B cell (primary cell): ENCODE measurements at places on chromosomes 1 and 21.

DNA sequence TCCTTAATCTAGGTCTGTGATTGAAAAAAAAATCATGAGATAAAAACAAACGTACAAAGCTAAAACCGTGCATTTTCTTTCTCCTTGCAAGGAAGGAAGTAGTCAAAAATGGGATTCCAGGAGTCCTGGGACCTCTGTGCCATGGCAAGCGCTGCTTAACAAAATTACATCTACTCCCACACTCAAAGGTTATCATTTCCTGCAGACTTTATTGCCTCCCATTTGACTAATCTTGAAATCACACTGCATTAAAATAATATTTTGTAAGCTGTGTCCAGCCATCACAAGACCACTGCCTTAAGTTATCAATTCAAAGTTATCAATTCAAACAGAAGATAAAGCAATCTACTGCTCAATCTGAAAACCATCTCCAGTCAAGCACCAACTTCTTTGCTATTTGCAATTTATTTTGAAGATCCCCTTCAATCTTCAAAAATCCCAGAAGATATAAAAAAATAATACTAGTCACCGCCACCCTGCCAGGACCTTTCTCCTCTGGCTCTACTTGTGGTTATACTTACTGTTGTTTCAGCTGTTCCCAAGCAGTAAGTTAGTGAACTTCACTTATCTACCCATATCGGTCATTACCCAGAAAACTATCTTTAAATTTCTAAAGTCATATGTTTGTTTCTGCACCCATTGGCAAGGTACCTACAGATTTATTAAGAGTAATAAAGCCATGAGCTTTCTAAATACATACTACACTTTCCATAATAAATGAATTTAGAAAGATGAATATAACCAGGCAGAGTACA lies 38.1 kb upstream of the RAP1GAP start:
- peaks cover 10% of the 10 kb centered on the region for H3K36me3 ChIP-seq
- H3K27ac ChIP-seq: no peak overlapping the region
- peaks cover 4% of the 10 kb centered on the region for H3K4me1 ChIP-seq
- no peak for DNase-seq
- no peaks in the 10 kb centered on the region for H3K27me3 ChIP-seq

DNA sequence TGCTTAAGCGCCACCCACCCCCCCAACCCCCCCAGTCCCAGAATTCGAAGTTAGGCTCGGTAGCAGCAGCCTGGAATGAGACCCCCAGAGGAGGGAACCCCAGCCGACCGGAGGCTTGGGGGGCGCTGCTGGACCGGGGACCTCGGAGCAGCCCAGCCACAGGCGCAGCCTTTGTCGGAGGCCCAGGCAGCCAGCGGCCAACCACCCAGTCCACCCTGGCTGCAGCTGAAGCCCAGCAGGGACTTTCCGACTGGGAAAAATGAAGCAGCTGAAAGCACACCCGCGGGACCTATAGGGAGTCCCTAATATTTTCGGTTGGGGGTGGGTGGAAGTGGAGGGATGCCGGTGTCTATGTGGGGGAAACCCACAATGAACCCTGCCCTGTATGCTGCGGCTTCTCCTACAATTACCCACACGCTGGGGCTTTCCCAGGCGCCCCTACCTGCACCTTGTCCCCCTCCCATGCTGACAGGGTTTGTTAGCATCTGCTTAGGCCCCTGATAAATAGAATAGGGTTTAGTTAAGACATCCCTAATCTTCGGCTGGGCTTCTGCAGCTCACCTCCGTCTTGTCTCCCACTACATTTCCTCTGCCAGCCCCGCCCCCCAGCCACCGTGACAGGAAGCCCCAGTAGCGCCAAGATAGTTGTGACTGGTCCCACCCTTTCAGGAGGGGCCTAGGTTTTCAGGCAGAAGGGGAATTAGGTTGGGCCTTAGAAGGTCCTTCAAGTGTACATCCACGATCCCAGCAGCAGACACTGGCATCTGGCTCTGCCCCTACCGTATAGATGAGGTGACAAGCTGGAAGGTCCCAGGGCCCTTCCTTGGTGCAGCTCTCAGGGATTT lies 838 bp downstream of the CCDC28B start:
- H3K4me3 ChIP-seq: peak overlapping the region; percentile 48
- peaks cover 43% of the 10 kb centered on the region for H3K4me1 ChIP-seq
- peaks cover 12% of the 10 kb centered on the region for H3K36me3 ChIP-seq
- peak overlapping the region; percentile 88 for H3K27ac ChIP-seq

DNA sequence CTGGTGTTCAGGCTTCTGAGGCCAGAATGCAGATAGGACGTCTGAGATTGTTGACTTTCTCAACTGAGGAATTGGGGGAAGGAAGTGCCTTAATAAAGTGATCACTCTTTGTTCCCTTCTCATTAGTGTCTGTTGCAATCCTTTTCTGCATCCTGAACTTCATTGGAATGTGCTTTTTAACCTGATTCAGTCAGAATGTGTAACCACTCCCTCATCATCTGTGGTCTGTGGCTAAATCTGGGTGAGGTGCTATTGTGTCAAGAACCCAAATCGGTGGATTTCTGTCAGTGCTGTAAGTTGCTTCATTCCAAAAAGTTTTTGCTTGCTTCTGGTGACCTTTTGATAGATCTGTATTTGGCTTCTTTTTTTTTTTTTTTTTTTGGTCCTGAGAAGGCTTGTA lies 38.2 kb downstream of the ARID1A start:
- peak overlapping the region; percentile 11 for H3K27ac ChIP-seq
- peaks cover 9% of the 10 kb centered on the region for H3K4me1 ChIP-seq
- H3K4me3 ChIP-seq: no peak overlapping the region
- H3K36me3 ChIP-seq: peaks cover 79% of the 10 kb centered on the region
- DNase-seq: no peak

- H3K27ac ChIP-seq: no peak overlapping the region
- no peak overlapping the region for H3K4me3 ChIP-seq
- no peaks in the 10 kb centered on the region for H3K36me3 ChIP-seq
- no peaks in the 10 kb centered on the region for H3K27me3 ChIP-seq
- DNase-seq: no peak
- no peaks in the 10 kb centered on the region for H3K4me1 ChIP-seq
Observed at GRCh38 chr1:187010571-187011309, 182.0 kb downstream of the PLA2G4A start.

GRCh38 chr1:83897516-83897915 lies 101.4 kb downstream of the TTLL7 start:
- no peak overlapping the region for H3K27ac ChIP-seq
- no peak for DNase-seq
- H3K36me3 ChIP-seq: no peaks in the 10 kb centered on the region
- H3K27me3 ChIP-seq: no peaks in the 10 kb centered on the region
- no peaks in the 10 kb centered on the region for H3K4me1 ChIP-seq
- no peak overlapping the region for H3K4me3 ChIP-seq

DNA sequence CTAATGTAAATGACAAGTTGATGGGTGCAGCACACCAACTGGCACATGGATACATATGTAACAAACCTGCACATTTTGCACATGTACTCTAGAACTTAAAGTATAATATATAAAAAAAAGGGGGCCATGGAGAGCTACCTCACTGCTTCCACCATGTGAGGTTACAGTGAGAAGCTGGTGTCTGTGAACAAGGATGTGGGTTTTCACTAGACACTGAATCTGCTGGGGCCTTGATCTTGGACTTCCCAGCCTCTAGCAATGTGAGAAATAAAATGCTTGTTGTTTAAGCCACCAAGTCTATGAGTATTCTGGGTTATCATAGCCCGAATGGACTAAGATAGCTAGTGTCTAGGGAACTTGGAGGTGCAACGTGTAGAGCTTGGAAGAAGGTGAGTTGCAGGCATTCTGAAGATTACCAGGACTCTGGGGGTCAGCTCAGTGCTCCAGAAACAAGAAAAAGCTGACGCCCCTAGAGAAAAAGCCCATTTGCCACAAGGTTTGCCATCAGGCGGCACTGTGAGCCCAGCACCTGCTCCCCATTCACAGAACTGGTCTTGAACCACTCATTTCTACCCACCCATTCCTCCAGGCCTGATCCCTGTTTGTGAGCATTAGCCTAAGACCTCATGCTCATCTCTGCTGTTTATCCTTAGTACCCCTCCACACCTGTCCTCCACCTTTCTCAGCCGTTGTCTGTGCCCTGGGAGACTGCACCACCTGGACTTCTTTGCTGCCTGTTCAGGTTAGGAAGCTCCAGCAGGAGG lies 15.1 kb upstream of the FYB2 start:
- H3K36me3 ChIP-seq: no peaks in the 10 kb centered on the region
- no peaks in the 10 kb centered on the region for H3K4me1 ChIP-seq
- H3K4me3 ChIP-seq: no peak overlapping the region
- H3K27ac ChIP-seq: no peak overlapping the region
- no peaks in the 10 kb centered on the region for H3K27me3 ChIP-seq
- DNase-seq: no peak

DNA sequence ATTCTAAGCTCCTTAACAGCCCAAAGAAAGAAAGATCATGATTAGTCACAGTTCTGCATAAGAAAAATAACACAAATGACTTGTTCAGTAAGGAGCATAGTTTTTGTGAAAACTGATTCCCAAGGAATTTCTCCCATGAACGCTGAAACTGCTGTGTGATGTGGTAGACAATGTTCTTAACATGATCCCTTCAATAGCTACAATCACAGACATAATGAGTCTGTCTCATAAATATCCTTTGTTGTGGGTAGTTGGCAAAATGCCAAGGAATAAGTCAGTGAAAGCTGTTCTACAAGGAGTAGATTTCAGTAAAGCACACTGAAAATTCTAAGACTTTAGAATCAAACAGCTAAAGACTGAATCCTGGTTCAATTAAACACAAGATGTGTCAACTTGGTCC lies 404.8 kb downstream of the HLX start:
- DNase-seq: no peak

DNA sequence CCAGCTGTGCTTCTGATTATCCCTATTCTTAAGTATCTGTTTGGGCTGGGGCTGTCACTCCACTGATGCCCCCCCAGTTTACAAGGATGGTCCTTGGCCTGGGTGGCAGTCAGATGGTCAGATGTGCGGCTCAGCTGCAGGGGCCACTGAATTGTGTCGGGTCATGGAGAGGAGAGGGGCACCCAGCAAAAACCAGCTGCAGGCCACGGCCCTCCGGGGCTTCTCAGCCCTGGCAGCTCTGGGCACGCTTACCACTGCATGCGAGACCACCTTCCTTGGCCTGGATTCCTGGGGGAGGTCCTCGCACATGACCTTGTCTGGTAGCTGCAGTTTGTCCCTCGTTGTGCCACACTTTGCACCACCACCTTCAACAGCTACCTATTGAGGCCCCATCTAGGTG lies 164.9 kb upstream of the TMEM51 start:
- DNase-seq: no peak
- no peaks in the 10 kb centered on the region for H3K36me3 ChIP-seq
- H3K4me1 ChIP-seq: no peaks in the 10 kb centered on the region
- no peaks in the 10 kb centered on the region for H3K27me3 ChIP-seq
- no peak overlapping the region for H3K4me3 ChIP-seq
- no peak overlapping the region for H3K27ac ChIP-seq

DNA sequence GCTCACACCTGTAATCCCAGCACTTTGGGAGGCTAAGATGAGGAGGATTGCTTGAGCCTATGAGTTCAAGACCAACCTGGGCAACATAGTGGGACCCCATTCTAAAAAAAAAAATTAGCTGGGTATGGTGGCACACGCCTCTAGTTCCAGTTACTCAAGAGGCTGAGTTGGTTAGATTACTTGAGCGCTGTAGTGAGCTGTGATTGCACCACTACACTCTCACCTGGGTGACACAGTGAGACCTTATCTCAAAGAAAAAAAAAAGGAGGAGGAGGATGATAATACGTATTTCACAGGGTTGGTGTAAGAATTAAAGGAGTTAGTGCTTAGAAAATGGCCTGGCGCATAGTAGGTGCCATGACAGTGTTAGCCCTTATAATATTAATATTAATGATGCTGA lies 144.1 kb downstream of the PLXNA2 start:
- DNase-seq: no peak
- no peaks in the 10 kb centered on the region for H3K4me1 ChIP-seq
- H3K27ac ChIP-seq: no peak overlapping the region
- H3K27me3 ChIP-seq: no peaks in the 10 kb centered on the region
- no peaks in the 10 kb centered on the region for H3K36me3 ChIP-seq

DNA sequence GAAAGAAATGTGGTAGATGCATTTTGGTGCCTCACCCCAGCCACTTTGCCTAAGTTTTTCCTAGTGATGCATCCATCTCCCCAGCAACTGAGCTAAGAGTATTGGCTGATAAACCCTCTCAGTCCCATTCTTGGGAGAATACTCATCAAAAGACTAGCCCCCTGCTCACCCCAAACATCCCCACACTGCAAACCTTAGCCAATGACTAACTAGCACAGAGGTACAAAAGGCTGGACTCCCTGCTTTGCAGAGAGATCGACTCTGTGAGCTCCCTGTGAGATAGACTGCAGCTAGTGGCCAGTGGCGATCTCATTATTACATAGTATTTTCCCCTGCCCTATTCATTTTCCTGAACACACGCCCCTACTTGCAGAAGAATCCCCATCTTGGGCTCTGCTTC lies 155.3 kb downstream of the HHIPL2 start:
- H3K27ac ChIP-seq: no peak overlapping the region
- H3K4me3 ChIP-seq: no peak overlapping the region
- no peaks in the 10 kb centered on the region for H3K36me3 ChIP-seq

GRCh38 chr1:58515794-58516401 lies 30.6 kb downstream of the OMA1 start:
- peak; percentile 76 for DNase-seq
- no peak overlapping the region for H3K4me3 ChIP-seq
- H3K27me3 ChIP-seq: no peaks in the 10 kb centered on the region
- H3K4me1 ChIP-seq: no peaks in the 10 kb centered on the region
- H3K36me3 ChIP-seq: peaks cover 3% of the 10 kb centered on the region

GRCh38 chr1:43885279-43885801 lies 48.3 kb upstream of the ARTN start:
- no peak for DNase-seq
- H3K27ac ChIP-seq: no peak overlapping the region
- no peak overlapping the region for H3K4me3 ChIP-seq

- no peak overlapping the region for H3K4me3 ChIP-seq
- H3K27ac ChIP-seq: no peak overlapping the region
- H3K4me1 ChIP-seq: no peaks in the 10 kb centered on the region
- DNase-seq: no peak
- no peaks in the 10 kb centered on the region for H3K27me3 ChIP-seq
Observed at GRCh38 chr1:245715291-245715701, 560.5 kb downstream of the KIF26B start.

DNA sequence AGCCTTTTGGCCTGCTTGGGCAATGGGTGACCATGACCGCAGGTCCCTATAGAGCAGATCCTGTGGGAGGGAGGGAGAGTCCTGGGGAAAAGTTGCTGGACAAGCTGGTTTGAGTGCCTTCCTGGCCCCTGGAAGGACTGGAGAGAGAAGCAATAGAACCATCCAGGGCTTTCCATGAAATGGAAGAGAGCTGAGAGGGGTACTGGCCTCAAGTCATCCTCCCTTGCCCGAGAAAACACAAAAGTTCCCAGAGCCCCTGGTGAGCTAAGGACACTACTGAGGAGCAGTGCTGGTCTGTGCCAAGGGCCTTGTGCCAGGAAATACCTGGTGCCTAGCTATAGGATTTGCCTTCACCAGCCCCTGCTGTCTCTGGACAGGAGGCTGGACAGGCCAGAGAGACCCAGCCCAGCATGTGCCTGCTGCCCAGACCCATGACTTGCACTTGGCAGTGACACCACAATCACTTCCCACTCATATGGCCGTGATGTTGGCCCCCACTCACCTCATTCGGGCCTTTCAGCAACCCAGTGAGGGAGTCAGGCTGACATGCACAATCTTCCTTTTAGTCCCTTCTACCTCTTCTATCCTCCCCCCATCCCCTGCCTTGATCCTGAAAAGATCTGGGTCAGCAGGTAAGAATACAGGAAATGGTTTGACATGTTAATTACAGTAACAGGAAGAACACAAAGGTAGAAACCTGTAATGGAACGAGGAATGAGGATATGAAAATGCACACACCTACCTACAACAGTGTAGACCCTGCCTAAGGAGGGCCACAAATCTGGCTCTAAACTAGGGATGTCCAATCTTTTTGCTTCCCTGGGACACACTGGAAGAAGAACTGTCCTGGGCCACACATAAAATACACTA lies 7.0 kb downstream of the SH3BP5L start:
- H3K4me3 ChIP-seq: no peak overlapping the region
- peak; percentile 43 for DNase-seq
- peaks cover 76% of the 10 kb centered on the region for H3K4me1 ChIP-seq
- no peaks in the 10 kb centered on the region for H3K36me3 ChIP-seq
- H3K27me3 ChIP-seq: no peaks in the 10 kb centered on the region
